Left colon (tissue), 2 donors: ENCODE measurements at places on chromosomes 1 and 21. TPM values are rescaled to one million over a fixed set of nuclear protein-coding genes. Genes with fewer than 3 reads are reported as not detected.

CDC7 gene
- total RNA-seq, result 1.1 TPM

DNA sequence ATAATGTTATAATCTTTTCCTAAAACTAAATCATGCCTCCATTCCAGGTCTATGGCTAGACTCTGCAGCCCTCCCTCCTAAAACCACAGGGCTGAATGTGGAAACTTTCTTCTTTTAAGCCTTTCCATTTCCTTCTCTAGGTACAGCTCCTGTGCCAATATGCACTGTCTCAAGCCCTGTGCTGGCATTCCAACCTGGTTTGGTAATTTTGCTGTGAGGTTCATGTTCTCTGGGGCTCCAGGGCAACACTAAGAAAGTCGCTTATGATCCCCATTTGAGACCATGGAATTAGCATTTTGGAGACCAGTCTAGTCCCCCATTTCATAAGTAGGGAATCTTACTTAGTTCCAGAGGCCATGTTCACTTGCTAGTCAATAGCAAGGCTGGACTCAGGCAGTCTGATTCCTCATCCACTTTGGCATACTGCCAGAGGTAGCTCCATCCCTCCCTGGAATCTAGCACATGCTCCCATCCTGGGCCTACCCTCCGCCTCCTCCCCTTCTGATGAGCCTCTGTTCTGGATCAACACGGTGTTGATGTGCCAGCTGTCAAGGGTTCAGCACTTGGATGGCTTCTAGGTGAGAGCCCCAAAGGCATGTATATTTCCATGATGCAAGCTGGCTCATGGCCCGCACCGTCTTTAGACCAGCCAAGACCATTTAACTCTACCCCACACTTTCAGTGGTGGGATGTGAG is 36.5 kb downstream of the ZMYND12 start:
- no peak for DNase-seq

TRIM17 gene
- total RNA-seq, result 0.31 TPM

- DNase-seq, result no peak
These were observed 6.4 kb upstream of the PRSS38 start for GRCh38 chr1:227809026-227809425.
